ENCODE measurements at places on chromosomes 12 and 14.

GRCh38 chr12:98409548-98409947 is 105.8 kb upstream of the TMPO start:
- DNase-seq = no peak

- no peak for DNase-seq
Observed at GRCh38 chr12:104682790-104683279, 226.1 kb downstream of the CHST11 start.

DNA sequence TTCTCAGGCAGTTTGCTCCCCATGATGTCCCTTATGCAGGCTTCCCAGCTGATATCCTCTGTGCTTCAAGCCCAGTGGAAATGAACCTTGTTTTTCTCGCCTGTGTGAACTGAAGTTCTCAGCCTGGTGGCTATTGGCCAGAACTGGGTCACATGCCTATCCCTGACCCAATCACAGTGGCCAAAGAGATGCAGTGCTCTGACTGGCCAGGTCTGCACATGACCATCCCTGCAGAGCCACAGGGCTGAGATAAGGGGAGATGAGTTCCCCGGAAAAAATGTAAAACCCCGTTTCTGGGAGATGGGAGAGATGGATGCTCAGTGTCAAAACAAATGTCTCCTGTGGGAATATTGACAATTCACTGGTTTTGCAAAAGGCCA is 34.7 kb upstream of the FZD10 start:
- no peak for DNase-seq

DNA sequence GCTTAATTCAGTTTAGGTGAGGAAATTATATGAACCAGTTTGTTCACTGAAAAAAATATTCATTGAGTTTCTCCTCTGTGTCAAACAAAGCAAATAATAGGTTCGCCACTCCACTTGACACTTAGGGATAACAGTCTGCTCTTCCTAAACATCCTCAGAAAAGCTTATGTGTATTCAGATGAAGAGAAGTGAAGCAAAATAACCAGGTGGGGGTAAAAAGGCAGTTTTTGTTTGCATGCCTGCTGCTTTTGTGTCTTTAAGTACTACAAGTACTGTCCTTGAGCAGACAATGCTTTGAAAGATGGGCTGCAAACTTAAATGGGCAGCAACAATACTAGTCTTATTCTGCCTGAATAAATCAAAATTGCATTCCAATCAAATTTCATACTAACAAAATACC is 910.7 kb upstream of the MDGA2 start:
- no peak for DNase-seq

GRCh38 chr14:87002776-87003175 is 990.2 kb downstream of the GALC start:
- no peak for DNase-seq

DNA sequence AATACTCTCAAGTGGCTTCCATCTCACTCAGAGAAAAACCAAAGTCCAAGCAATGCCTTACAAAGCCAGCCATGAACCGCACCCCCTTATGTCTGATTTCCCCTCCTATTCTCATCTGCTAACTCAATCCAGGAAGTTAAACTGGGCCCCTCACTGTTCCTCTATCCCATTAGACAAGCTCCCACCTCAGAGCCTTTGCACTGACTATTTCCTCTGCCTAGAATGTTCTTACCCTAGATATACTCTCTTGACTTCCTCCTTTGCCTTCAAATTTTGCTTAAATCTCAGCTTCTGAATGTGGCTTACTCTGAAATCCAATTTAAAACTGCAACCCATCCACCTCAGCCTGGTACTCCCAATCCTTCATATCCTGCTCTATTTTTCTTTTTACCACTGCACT is 257.0 kb upstream of the USP15 start:
- DNase-seq = no peak

- peak; percentile 75 for DNase-seq
Observed at GRCh38 chr14:103606963-103607668, 21.9 kb upstream of the KLC1 start.

DNA sequence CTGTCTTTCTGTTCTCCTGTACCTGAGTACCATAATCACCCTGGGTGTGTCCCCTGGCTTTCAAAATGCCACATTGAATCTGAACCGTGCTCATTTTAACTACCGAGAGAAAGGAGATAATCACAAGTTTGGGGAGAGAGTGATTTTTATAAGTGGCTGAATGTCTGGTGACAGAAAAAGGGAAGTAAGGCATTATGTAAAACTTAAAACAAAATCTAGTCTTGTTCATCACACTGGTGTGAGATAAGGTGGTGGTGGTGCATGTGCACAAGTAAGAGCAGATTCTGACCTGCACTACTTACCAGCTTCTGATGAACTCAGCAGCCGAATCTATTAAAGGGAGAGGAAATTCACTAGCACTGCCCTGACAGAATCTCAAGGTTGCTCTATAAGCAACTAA is 56.3 kb downstream of the SPPL3 start:
- DNase-seq = no peak

DNA sequence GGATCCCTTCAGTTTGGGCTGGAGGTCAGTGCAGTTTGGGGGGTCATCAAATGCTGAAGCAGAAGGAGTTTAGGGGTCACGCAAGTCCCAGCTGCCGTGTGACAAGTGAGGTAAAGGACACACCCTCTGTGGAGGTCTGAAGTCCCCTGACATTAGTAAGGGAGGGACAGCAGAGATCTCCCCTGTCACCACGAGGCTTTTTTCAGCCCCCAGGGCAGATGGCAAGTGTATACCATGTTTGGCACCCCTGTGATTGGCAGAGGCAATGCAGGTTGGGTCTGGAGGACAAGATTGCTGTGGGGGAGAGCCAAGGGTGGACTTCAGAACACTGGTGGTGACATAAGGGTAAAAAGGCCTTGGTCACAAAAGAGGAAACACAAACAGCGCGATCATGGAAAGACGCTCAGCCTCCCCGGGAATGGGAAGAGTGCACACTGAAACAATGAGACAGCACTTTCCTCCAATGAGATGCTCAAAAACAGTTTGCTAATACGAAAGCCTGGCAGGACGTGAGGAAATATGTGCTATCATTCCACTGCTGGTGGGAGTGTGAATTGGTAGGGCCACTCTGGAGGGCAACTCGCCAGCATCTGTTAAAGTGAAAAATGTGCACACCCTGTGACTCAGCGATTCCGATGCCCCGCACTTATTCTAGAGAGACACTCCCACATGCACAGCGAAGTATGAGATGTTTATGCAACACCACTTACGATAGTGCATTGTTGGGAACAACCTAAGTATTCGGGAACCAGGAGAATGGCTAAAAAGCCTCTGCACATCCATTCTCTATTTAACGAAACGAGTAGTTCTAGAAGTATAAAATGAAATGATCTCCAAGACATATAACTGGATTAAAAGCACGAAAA is 14.4 kb upstream of the CD27 start:
- peak; percentile 96 for DNase-seq

DNA sequence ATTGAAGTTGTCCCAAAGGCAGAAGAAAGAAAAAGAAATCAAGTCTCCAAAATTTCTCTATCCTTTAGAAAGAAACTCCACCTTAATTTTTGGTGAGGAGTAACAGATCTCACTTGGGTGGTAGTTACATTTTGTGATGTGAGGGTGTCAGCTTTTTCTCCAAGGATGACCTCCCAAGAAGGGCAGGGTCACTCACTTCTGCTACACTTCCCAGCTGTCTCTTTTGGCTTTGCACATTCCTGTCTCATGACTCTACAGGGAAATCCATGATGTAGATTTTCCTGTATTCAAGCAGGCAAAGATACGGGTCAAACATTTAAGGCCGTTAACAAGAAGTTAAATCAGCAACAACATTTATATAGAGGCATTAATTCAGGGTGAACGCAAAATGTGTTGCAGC is 1016.4 kb downstream of the NRXN3 start:
- DNase-seq = no peak

DNA sequence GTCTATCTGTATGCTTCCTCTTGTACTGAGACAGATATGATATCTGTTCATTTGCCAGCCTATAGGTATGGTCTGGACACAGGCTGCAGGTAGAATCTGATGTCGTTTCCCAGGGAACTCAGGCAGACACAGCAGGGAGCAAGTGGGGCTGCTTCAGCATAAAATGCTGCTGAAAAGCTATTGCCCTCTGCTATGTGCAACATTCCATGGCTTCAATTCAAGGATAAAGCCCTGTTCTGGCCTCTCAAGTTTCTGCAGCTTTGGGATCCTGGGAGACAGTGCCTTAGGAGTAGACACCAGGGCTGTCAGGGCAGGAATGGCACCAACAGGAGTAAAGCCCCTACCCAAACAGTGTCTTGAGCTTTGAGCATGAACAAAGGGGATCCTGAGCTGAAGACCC is 173.5 kb downstream of the SLC41A2 start:
- DNase-seq = no peak

DNA sequence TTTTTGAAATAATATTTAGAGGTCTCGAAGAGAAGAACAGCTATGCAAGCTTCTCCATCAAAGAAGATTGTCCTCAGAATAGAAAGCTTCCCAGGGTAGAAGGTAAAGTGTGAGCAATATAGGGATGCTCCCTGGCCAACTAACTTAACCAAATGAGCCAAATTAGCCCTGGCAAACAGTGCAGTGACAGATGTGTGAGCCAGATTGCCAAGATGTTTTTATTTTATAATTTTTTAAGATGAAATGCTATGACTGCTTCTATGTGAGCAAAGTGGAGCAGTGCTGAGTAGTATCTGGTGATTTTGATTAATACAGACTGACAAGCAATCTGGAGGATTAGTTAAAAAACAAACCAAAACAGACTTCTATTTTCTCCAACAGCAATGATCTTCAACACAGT is 202.1 kb downstream of the NOVA1 start:
- no peak for DNase-seq

- no peak for DNase-seq
Observed at GRCh38 chr12:46432325-46432724, 59.8 kb upstream of the SLC38A2 start.

DNA sequence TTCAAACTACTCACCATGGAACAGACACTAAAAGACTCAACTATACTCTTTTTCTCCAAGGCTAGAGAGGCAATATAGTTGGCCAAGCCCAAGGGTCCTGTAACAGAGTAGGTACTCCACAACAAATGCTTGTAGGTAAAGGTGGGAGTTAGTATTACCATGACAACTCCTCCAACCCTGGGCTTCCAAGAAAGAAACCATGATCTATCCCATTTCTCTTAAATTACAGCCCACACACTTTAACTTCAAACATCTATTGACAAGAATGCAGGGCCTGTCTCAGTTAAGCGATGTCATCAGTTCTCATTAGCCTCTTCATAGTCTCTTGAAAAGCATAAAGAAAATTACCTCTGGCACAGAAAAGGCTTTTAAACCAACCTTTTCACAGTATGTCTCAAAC is 25.0 kb downstream of the ERH start:
- no peak for DNase-seq

GRCh38 chr12:85310456-85311076 is 30.5 kb downstream of the ALX1 start:
- DNase-seq = no peak

- DNase-seq = no peak
Observed at GRCh38 chr12:41743835-41744234, 400.8 kb downstream of the GXYLT1 start.

DNA sequence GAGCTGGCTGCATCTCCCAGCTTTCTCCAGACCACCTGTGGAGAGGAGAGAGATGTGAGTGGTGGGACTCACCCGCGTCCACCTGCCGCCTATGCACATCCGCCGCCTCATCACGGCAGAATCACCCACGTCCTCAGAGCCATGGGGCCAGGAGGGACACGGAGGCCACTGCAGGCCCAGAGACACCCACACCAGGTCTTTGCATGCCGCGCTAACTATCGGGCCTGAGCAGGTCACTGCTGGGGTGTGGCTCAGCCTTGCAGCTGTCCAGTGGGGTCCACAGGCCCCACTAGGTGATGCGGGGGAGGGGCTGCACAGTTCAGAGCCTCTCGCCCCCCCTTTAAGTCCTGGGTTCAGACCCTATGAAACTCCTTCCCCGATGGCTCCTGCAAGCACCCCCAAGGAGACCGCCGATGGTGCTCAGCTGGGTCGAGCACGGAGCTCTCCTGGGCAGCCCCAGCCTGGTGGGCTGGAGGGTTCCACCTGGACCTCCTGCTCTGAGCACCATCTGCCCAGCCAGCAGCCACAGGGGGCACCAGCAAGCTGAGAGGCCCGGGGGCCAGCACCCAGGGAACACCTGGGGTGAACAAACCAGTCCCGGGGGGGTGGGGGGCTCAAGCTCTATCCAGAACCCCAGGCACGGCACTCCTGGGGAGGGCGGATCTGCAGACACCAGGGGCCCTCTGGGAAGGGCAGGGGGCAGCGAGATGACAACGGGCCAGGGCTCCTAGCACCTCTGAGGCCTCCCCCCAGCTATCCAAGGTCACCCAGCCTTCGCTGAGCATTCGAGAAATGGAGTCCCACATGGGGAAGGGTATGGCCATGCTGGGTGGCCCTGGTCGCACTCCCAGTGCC is 34.3 kb downstream of the CCNK start:
- DNase-seq = no peak

DNA sequence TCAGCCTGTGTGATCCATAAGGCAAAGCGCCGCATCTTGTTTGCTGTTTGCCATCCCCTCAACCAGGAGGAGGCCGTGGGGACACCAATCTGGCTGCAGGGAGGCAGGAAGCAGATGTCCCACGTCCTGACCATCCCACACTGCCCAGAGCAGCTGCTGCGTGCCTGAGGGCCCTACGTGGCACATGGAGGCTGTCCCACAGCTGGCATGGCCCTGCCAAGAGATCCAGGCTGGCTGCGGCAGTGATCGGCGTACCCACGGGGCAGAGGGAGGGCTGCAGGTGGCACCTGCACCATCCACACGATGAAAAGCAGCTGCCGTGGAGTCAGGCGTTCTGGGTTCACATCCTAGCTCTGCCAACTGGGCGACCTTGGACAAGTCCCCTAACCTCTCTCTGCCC is 42.0 kb downstream of the NCOR2 start:
- DNase-seq = no peak

GRCh38 chr12:120402217-120402616 is 33.3 kb upstream of the MSI1 start:
- no peak for DNase-seq

- no peak for DNase-seq
Observed at GRCh38 chr14:26687301-26687837, 89.5 kb upstream of the NOVA1 start.

GRCh38 chr12:92278378-92278828 is 132.8 kb upstream of the BTG1 start:
- DNase-seq = no peak

- DNase-seq = no peak
Observed at GRCh38 chr12:57837864-57838562, 8.5 kb downstream of the CTDSP2 start.

DNA sequence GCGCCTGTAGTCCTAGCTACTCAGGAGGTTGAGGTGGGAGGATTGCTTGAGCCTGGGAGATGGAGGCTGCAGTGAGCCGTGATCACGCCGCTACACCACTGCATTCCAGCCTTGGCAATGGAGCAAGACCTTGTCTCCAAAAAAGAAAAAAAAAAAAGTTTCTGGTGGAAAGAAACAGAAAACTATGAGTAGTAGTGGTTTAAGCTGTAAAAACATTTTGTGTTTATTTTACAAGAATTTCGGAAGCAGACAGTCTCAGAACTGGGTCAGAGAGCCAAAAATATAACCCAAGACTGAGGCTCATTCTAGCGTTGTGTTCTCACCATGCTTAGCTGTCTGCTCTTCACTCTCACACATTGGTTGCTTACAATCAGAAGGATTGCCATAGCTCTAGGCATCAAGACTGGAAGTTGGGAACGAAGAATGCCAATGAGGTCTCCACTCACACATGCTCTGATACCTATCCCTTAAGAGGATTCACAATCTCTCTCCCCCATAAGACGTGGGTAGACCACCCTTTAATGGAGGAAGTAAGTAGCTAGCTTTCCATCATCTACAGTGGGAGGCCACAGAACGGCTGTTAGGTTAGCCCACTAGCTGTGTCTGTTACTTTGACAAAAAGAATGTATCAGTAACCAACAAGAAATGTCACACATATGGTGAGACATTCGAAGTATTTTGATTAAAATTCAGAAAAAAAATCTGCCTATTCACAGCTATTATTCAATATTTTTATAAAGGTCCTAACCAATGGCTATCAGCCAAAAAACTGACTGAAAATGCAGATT is 117.6 kb upstream of the RASSF8 start:
- no peak for DNase-seq
